ENCODE measurements at places on chromosomes 11 and 22. TPM values are rescaled to one million over a fixed set of nuclear protein-coding genes. Genes with fewer than 3 reads are reported as not detected.

The ALDH3B2 gene
- total RNA-seq = not detected

The POU2F3 gene
- total RNA-seq = not detected

The TSSK2 gene
- total RNA-seq = not detected

The PHLDB1 gene
- total RNA-seq = 120 TPM

The SCO2 gene
- total RNA-seq = 1.1 TPM

The PARVA gene
- 68.0 TPM for total RNA-seq

The CHRDL2 gene
- 11.3 TPM for total RNA-seq

The F2 gene
- not detected for total RNA-seq

The BBOX1 gene
- not detected for total RNA-seq

The CRYBB1 gene
- 0.56 TPM for total RNA-seq

The CHEK1 gene
- total RNA-seq = 2.3 TPM

The CHRM1 gene
- total RNA-seq = not detected

The LMO2 gene
- total RNA-seq = 7.7 TPM

The MPZL2 gene
- 7.5 TPM for total RNA-seq

The EIF4G2 gene
- 1,014 TPM for total RNA-seq

The WNT11 gene
- total RNA-seq = 6.2 TPM

The RAG1 gene
- 0.96 TPM for total RNA-seq

The OVOL1 gene
- total RNA-seq = not detected

The PATE4 gene
- not detected for total RNA-seq

The HBB gene
- total RNA-seq = 303 TPM

The C11orf52 gene
- total RNA-seq = 1.1 TPM

Data from heart right ventricle (tissue), 16 donors.